ENCODE measurements at places on chromosomes 2 and 18.

GRCh38 chr2:43143756-43144155, 82.7 kb downstream of the ZFP36L2 start:
- DNase-seq: no peak

GRCh38 chr2:172031536-172031935, 31.8 kb downstream of the METAP1D start:
- no peak for DNase-seq

- peak; percentile 72 for DNase-seq
These were observed 45.4 kb downstream of the TTN start for GRCh38 chr2:178761759-178762371.

- DNase-seq: peak; percentile 19
These were observed 101.4 kb downstream of the NFATC1 start for GRCh38 chr18:79496978-79497637.

DNA sequence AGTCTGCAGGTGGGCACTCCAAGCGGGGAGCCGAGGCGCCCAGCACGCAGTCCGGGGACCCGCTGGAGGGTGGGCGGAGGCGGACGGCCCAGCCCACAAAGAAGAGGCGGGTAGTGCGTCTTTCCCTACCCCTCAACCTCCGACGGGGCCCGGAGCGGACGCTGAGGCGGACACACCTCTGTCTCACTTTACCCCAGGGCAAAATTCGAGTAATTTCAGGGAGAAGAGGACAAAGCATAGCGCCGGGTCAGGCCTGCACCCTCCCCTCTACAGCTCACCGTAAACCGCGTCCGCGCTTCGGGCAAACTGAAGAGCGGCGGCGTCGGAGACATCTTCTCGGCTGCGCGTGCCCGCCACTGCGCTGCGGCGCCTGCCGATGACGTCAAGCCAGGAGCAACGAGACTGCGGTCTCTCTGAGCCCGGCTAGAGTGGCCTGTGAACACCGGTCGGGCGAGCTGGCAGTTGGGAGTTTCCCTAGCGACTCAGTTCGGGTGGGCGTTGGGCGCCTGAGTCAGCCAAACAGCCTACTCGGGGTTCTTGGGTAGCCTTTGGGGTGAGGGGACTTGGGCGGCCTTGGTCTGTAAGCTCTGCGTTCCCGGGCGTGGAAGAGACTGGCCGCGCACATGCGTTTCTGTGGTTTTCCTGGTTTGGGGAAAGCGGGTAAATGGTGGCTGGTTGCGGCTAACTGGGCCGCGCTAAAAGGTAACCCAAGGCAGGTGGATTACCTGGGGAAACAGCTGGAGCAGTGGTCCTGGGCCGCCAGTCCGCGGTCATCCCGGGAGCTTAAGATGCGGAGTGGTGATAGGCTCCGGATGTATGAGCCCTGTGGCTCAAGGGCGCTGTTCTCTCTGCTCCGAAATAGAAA, at the start of gene THOC1:
TSS of gene THOC1 (minus strand) at position 360 of the 865 bp plus-strand sequence. CDS start at position 332, 28 bp downstream.
- DNase-seq: peak; percentile 79

DNA sequence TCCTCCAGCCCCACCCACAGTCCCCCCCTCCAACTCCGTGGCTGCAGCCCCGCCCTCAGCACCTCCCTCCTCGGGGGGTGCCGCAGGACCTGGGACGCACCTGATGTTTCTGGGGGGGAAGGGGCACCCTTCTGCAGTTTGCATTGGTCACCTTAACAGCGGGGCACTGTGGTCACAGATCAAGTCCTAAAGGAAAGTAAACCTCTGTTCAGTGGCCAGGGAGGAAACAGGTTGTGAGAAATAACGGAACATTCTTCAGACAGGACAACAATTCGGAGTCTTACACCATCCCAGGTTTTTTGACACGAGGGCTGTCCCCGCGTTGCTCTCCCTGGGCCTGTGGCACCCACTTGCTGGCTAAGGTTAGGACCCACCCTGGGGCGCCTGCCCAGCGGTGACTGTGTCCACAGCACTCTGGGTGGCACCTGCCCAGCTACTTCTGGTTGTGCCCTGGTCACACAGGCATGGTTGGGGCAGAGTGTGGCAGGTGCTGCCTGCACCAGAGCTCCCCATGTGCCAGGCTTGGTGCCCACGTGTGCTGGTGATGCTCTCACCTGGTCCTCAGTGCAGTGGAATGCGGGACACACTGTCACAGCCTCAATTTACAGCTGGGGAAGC, 93.5 kb upstream of the OTOS start:
- no peak for DNase-seq

All from NCI-H2081 (cell line).